NCI-H1436 treated with DMSO at 0.1 percent for 48 hours (cell line): ENCODE measurements at places on chromosomes 5 and 9.

DNA sequence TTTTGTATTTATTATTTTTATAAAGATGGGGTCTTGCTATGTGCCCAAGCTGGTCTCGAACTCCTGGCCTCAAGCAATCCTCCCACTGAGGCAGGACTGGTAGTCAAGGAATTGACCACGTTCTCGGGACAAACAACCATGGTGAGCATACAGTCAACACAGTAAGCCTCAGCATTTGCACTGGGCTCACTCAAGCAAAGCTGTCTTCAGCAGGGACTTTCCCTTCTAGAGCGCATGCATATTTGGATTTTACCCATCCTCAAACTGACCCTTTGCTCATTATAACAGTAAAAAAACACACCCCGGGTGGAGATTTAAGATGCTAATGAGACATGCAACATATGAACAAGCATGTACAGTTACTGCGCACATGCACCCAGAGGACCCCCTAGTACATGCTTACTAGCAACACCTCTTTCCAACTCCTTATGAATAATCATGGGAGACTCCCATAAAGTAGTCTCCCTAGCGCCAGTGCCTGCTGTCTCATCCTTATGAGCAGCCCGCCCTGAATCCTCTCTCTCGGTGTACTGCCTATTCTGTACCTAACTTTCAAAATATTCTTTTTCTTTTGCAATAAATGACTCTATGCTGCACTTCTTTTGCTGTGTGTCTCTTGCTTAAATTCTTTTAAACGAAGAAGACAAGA is 41.5 kb downstream of the C5orf22 start:
- DNase-seq, result no peak

- DNase-seq, result no peak
These were observed 9.7 kb downstream of the NIPAL4 start for GRCh38 chr5:157469687-157470086.

DNA sequence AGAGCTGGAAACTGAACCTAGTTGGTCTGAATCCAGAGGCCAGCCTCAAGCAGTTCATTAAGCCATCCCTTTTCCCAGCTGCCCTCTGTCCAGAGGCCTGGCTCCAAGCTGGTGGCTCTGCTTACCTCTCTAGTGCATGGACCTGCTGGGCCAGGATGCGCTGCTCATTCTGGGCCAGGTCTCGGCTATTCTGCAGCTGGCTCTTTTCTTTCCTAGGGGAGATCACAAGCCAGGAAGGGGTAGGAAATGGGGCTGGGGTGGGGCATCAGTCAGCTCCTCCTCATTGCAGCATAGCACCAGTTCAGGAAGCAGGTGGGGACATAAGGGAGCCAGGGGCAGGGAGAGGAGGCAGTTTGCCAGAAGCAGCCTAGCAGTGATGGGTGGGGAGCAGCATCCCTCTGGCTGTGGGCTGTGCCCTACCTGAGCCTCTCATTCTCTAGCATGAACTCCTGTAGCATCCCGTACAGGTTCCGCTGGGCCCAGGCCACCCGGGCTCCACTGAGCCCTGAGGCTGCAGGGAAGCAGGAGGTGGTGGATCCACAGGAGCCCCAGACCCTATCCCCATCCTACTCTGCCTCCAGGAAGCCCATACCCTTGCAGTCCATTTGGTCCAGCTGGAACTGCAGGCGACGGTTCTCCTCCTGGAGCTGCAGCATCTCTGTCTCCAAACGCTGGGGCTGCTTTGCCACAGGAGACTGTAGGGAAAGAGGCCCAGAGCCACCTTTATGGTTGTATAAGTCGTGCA is 5.2 kb downstream of the KIF12 start:
- no peak for DNase-seq

DNA sequence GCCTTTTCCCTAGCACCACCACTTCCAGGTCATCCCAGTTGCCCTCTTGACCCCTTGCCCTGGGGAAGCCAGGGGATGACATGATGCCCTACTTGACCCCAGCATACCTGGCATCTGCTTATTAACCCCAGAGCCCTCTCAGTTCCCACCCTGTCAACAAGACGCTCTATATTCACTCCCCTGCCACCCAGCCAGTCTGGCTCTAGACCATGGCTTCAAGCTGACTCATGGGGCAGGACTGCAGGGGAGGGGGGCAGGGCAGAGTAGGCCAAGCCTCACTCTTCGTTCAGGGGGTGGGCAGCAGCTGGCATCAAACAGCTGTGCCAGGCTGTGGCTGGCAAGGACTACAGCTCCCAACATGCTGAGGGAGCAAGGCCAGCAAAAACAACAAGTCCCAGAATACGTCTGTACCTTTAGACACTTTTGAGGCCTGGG is 5.3 kb downstream of the ATOSB start:
- no peak for DNase-seq

DNA sequence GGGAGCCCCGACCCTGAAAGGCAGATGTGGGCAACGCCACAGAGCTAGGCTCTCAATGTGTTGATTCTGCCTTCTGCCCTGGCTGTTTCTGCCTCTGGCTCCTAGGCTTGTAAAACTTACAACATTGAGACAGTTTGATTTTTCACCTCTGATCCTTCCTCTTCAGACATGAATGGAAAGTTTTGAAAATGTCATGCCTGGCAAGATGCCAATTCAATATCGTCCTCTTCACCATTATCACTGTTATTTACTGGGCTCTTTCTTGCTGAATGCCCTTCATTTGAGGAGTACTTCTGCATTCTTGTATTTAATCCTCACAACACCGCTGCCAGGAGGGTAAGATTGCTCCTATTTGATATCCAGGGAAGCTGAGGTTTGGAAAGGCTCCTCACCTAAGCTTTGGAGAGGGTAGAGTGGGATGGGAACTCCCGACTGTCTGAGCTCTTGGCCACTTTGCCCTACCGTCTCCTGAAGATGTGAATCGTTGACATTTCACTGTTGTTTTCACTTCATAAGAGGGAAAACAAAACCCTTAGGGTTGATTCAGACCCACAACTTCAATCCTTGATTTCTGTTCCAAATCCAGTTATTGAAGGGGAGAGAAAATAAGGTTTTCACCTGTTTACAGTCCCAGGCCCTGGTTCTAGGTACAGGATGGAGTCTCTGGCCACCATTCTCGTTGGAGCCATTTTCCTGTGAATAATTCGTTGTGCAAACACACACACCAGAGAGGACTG is 12.7 kb upstream of the FGF1 start:
- no peak for DNase-seq

DNA sequence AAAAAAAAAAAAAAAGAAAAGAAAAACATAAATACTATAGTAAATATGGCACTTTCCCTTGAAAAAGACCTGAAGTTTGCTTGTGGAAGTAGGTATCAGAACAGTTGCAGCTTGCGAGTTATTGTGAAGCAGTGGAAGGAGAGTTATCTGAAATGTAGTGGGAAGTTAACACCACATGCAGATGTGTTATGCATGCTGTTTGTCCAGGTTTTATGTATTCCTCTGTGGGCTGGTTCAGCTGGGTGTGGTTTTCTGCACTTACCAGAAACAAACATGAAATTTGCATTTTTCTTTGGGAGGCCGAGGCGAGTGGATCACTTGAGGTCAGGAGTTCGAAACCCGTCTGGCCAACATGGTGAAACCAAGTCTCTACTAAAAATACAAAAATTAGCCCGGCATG is 42.1 kb upstream of the CTNNA1 start:
- no peak for DNase-seq

DNA sequence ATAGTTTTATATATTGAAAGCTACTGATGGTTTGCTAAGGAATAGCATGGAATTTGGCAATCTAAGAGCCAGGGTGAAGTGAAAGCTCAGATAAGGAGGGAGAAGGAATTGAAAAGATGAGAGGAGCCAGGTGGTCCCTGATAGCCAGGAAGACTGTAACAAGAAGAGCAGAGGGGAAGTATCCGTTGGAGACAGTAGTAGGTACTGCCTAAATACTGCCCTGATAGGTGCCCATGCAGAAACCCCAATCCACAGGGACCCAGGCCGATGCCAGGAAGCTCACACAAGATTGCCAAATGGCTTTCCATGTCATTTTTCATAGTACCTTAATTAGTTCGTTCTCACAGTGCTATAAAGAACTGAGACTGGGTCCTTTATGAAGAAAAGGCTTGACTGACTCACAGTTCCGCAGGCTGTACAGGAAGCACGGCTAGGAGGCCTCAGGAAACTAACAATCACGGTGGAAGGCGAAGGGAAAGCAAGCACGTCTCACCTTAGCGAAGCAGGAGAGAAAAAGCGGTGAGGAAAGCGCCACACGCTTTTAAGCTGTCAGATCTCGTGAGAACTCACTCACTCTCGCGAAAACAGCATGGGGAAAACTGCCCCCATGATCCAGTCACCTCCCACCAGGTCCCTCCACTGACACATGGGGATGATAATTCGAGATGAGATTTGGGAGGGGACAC is 13.0 kb downstream of the ACTL7B start:
- no peak for DNase-seq

DNA sequence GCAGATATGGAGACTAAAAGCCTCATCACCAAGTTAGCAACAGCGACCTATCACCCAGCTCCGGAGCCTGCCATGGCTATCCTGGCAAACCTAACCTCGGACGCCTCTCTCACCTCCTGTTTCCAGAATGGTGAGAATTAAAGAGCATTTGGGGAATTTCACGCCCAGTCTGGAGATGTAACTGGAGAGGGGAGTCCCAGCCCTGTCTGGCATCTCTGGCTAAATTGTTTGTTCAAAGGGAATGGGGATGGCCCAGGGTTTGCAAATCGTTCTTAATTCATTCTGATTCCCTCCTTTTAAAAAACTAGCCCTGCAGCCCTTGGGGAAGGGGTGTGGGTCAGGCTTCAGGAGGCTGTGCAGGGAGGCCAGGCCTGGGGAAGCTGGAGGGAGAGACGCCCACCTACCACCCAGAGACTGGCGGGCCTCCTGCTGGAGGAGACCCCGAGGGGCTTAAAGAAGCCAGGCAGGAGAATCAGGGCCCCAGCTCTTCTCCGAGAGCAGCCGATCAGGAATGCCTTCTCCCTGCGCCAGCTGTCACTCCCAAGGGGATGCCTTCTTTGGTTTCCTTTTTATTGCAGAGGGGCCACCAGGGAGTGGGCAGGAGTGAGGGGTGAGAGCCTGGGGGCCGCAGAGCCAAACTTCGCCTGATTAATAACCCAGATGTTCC is 964 bp upstream of the COL5A1 start:
- DNase-seq, result no peak

GRCh38 chr9:19416143-19416542 is 7.3 kb downstream of the ACER2 start:
- DNase-seq, result no peak

DNA sequence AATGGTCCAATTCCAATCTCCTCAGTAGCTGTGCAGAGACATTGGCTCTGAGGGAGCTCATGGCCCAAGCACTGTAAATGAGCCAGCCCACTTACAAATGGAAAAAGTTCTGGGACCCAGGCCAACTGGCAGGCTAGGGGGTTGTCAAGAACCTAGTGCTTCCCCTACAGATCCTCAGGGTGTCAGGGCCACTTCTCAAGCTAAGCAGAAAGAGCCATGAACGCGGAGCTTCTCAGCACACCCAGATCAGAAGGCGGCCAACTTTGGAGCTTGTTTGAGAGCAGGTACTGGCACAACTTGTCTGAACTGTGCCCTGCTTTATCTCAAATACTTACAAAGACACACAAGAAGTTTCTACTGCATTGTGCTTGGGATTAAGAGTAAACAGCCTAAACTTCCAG is 17.5 kb downstream of the TLE1 start:
- DNase-seq, result no peak

- DNase-seq, result no peak
These were observed 33.0 kb downstream of the CAMK2A start for GRCh38 chr5:150256410-150257064.

DNA sequence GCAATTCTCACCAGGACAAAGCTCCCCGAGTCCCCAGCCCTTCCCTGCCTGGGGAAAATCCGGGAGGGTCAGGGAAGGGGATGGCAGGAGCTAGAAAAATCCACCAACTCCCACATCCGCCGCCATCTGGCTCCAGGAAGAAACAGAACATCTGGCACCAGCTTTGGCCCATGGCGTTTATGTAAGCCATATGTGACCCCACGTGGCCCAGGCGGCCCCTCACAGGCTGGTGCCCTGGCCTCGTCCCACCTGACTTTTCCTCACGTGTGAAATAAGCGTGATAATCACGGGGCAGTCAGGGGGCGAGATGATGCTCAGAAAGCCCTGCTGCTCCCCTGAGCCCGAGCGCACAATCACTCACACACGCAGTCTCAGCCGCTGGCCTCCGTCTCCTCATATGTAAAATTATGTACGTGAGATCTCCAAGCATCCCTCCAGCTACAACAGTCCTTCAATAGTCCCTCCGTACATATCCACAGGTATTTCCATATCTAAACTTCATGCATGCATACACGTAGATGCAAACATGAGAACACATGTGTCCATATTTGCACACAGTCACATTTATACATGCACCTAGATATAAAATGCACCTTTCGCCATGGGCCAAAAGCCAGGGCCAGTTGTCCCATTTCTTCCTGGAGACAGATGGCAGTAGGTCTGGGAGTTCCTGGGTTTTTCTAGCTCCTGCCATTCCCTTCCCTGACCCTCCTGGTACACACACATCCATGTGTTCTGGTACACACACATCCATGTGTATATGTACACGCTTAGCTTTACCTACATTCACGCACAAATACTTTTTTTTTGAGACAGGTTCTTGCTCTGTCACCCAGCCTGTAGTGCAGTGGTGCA is 28.9 kb downstream of the PLPP7 start:
- no peak for DNase-seq

DNA sequence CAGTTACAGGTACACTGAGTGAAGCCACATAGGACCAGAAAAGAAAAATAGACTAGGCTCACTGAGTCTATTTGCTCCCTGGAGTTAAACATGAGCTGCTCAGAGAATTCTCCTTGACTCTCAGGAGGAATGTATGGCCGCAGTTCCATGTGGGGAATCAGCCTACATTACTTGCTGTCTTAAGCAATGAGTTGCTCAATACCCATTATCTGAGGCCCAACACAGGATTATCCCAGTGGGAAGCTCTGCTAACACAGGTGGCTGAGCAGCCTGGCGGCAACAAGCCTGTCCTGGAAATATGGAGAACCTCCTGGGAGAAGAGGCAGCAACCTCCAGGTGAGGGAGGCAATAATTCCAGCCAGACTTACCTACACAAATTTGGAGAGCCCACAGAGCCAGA is 177.5 kb upstream of the NREP start:
- DNase-seq, result no peak

- no peak for DNase-seq
These were observed 301.5 kb upstream of the VLDLR start for GRCh38 chr9:2320114-2320513.

DNA sequence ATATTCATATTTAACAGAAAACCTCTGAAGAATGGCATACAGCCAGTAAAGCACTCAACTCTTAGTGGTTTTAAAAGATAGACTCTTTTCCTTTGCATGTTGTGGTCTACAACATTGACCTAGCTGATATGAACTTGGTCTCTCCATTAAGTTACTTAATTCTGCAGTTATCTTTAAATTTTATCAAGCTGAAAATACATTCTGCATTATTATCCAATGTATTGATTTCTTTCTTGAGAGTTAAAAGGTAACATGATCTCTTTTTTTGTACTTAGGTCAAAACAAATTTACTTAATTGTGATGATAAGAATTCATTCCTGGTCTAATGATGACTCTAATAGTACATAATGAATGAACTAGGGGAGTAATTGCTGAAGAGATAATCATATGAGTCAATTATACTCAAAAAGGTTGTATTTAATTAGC is 132.9 kb downstream of the STARD4 start:
- DNase-seq, result peak; percentile 81
